Astrocyte of the spinal cord (primary cell): ENCODE measurements at places on chromosomes 1 and 21.

DNA sequence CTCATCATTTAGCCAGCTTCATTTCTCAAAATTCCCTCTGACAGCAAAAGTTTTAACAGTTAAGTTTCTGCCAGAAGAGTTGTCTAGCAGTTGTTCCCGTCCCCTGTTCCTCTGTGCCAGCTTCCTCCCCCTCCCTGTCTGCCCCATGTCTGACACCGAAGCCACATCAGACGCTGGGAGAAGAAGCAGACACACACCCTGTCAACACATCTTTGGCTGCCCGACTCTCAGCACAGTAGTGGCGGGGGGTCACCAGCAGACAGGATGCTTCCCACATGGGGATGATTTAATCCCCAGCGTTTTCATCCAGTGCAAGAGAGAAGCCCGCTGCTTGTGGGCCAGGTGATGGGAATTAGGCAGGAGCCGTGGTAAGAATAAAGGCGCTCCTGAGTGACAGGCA lies 379.4 kb upstream of the RUNX1 start:
- DNase-seq = peak; percentile 50

- DNase-seq = no peak
These were observed 44.5 kb downstream of the MARK1 start for GRCh38 chr1:220572416-220572815.

GRCh38 chr1:152029144-152029928 lies 7.5 kb downstream of the S100A11 start:
- DNase-seq = peak; percentile 65

DNA sequence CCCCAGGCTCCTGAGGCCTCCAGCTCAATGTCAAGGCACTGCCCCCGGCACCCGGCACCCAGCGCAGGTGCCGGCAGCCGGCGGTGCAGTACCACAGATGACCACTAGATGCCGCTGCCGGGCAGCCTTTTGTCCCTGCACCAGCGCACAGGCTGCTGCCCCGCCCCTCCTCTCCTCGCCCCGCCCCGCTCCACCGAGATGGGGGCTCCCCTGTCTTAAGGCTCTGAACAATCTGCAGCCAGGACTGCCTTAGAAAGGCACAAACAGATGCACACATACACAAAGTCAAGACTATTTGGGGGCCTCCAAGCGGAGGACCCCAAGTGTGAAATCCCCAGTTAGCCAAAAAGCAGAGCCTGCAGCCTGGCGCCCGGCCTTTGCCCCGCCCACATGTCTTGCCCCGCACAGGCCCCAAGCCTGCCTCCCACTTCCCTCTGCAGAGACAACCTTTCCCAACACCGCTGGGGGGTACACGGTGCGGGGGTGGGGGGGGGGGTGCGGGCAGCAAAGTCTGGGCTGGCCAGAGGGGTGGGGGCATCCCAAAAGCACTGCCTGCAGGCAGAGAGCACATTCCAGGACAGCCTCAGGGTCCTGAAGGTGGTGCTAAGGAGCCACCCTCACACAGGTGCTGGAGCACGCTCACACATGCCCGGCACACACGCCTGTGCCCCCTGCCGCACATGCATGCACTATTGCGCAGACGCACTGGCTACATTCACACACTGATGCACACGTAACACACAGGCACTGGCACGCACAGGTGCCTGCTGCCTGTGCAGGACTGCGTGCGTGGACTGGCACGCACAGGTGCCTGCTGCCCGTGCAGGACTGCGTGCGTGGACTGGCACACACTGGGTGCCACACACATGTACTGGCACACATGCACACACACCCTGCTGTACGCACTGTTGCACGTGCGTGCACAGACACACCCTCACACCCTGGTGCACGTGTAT lies 37.1 kb downstream of the ARHGEF16 start:
- DNase-seq = peak; percentile 33

GRCh38 chr1:215277532-215277931 lies 195.0 kb downstream of the KCNK2 start:
- peak; percentile 38 for DNase-seq

GRCh38 chr1:25245809-25246599 lies 1.2 kb downstream of the RSRP1 start:
- DNase-seq = peak; percentile 20

DNA sequence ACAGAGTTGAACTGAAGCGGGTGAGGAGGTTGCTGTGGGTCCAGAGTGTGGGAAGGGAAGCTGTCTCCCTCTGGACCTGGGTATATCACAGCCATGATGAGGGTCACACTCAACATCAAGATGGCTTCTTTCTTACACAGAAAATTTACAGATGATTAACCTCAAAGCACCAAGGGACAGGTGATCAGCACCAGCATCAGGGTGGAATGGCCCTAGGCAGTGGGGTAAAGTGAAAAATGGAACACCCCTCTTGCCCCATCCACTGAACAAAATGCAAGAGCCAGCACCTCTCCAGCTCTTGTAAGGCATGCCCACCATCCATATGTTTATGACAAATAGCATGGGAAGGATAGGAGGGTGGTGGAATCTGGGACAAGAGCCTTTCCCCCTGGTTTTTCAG lies 40.3 kb downstream of the HSD3B1 start:
- DNase-seq = no peak

DNA sequence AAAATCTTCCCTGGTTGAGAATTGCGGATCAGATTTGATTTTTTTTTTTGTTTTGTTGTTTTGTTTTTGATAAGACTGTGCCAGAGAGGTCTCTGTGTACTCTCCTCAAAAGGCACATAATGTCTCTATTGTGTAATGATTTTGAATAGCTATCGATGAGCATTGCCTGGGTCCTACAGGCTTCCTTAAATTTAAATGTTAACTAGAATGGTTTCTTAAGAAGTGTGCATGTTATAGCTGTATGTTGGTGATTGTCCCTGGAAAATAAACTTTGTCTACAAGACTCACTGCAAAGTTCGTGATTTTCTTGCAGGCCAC lies 121.2 kb downstream of the ITSN1 start:
- DNase-seq = no peak

DNA sequence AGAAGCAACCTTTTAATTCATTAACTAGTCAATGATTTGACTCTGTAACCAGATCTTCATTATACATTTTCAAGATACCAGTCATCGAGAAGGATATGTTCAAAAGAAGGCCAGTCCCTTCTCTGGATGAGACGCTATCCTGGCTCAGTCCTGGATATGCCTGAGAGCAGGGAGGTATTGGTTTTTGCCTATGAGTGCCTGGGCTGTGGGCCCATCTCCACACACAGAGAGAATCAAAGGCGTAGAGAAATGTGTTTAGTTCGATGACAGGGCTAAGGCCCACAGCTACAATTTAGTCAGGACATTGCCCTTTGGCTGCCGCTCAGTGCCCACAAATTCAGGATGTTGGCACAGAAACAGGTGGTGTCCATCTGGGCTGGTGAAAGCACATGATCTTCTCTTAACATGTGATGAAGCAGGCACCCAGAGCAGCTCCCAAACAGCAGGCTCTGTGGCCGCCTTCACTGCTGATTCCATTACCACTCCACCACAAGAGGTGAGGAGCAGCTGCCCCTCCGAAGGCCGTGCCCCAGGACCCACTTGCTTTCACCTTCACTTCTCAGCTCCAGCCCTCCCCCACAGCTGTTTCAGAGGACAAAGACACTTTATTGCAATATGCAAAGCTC lies 24.7 kb downstream of the ACKR1 start:
- no peak for DNase-seq

DNA sequence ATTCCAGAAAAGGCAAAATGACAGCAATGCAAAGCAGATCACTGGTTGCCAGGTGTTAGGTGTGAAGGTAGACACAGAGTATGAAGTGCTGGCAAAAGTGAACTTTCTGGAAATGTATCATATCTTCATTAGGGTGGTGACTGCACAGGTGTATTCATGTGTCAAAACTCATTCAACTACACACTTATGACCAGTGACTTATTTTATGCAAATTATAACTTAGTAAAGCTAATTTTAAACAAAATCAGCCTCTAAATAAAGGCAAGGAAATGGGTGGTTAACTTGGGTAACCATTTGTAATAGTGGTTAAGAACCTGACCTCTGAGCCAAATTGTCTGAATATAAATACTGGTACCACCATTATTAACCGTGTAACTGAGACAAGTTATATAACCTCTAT lies 7.4 kb downstream of the COP1 start:
- no peak for DNase-seq
